ENCODE measurements at places on chromosomes 4 and X.

GRCh38 chrX:129930941-129931410, 25.0 kb downstream of the UTP14A start:
- no peak for DNase-seq

DNA sequence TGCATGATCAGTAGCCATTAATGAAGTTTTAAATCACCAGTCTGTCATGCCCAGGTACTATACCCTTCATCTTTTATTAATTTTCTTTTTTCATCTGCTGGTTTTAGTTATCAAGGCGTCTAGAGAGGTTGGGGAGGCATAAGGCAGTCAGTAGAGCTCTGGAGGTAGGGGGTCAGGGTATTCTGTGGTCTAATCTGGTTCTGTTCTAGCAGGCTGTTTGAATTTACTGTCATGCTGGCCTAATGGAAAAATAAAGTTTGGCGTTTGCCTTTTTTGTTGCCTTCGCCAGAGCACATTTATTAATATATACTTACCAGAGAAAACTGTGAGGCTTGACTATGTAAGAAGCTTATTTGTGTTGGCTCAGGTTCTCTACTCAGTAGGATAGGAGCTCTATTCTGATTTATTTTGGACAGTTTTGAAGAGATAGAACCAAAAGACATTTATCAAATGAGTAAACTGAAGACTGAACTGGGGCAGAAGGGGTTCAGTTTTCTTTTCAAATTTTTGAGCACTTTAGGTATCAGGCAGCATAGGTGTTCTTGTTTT, 46.9 kb downstream of the TMEM131L start:
- DNase-seq, result no peak

- DNase-seq, result peak; percentile 76
These were observed 15.2 kb downstream of the HSD17B11 start for GRCh38 chr4:87375719-87376291.

DNA sequence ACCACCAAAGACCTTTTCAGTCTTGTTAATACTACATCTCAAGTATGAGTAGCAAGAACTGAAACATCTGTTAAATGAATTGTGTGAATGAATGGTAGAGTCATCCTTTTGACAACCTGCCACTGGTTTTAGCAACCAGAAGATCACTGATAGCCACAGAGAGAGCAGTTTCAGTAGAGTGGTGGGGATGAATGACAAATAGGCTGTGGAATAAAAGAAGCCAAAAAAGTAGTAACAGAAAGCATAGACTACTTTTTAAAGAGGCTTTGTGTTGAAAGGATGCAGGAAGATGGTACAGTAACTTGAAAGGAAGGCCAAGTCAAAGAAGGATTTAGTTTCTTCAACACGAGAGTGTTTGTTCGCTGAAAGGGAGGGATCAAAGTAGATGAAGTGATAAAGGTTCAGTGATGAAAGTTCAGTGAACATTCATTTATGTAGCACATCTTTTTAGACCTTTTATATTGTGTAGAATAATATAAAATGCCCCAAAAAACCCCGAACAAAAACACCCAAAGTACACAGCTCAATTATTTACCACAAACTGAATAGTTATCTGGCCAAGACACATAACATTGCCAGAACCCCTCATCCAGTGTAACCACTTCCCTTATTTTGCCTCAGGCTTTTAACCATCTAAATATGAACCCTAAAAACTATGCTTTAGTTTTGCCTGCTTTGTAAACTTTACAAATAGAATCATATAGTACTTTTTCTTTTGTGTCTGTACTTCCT, 40.1 kb upstream of the EIF1AX start:
- no peak for DNase-seq

GRCh38 chr4:85673540-85673939, 198.6 kb downstream of the ARHGAP24 start:
- DNase-seq, result peak; percentile 20

- no peak for DNase-seq
These were observed 28.3 kb downstream of the CYTL1 start for GRCh38 chr4:4990857-4991540.

DNA sequence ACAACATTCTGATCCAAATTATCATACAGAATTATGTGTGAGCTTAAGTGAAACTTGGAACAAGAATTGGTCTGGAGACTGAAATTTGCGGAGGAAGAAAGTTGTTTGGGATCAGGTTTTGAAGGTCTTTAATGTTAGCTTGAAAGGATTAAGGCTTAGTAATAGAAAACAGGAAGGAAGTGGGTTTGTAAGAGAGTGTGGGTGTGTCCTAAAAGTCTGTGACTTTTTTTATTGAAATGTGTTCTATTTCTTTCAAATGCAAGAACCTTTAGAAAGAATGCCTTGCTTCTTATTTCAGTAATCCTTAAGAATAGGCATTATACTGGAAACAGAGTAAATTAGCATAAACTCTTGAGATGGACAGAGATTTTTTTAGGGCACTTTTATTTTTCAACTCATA, 198.0 kb downstream of the GALNTL6 start:
- DNase-seq, result no peak

- no peak for DNase-seq
These were observed 706 bp downstream of the CHIC1 start for GRCh38 chrX:73563738-73564068.

- DNase-seq, result no peak
These were observed 192.7 kb upstream of the LEF1 start for GRCh38 chr4:108361446-108361820.

DNA sequence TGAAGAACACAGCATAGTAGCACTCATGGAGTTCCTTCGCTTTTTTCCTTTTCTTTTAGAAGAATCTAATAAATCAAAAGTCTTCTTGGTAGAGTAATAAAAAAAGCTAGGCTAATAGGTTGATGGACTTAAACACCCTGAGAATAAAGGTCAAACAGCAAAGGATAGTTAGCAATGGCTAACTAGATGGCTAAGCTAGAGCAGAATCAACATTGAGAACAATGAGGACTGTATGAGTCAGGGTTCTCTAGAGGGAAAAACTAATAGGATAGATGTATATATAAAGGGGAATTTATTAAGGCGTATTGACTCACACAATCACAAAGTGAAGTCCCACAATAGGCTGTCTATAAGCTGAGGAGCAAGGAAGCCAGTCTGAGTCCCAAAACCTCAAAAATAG, 550.9 kb downstream of the GLUD2 start:
- DNase-seq, result no peak

- DNase-seq, result peak; percentile 46
These were observed 117.4 kb downstream of the ATRX start for GRCh38 chrX:77668391-77669237.

DNA sequence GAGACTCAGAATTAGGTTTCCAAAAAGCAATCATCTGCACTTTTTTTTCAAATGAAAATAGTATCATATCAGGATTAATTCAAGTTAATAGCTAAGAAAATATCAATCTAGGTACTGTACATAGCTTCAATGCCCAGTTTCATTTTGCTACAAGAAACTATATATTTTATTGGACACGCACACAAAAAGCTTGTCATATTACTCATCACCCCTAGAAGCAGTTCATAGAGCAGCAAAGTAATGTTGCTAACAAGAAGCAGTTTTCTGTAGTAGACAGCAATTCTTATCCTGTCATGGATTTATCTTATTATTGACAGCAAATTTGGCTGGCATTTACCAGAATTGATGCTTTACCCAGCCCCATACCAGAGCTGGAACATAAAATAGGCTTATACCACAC, 52.3 kb upstream of the LSM6 start:
- DNase-seq, result no peak

DNA sequence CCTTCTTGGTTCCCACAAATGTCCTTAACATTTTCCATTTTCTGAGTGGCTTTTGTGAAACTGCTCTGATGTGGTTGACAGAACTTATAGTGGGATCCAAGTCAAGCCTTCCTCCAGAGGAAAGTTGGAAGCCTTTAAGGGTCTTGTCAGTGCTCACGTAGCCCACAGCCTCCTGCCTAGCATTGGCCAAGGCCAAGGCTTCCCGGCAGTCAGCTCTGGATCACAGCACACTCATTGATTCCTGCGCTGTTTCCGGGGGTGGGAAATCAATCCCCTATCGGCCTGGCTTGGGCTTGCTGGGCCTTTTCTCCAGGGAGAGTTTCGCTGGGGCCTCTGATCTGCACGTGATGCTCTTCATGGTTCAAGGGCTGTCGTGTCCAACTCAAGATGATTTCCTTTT, 76.1 kb downstream of the SLC9A6 start:
- no peak for DNase-seq

GRCh38 chr4:37674439-37674838, 11.7 kb downstream of the RELL1 start:
- DNase-seq, result peak; percentile 77

GRCh38 chr4:73069338-73070073, at the start of gene COX18:
COX18 (minus strand) TSS chr4:73069716; CDS start chr4:73069649, 67 bp downstream.
- DNase-seq, result peak; percentile 99

- DNase-seq, result peak; percentile 45
These were observed 6.2 kb upstream of the IQSEC2 start for GRCh38 chrX:53287493-53288138.

DNA sequence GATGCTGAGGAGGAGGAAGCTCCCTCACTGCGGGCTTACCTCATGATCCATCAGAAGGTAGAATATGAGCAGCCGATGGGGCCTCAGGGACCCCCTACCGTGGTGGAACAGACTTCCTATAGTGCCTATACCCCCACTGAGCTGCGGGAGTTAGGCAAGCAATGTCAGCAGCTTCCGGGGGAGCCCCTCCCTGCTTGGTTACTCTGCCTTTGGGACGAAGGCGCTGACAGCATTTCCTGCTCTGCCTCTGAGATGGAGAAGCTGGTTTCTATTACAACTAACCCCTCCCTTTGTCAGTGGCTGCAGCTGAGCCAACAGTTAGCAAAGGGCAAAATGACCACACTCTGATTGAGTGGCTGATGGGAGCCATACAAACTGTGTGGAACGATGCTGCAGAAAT, 430.7 kb downstream of the IDS start:
- peak; percentile 52 for DNase-seq

- no peak for DNase-seq
These were observed 56.7 kb upstream of the WDR19 start for GRCh38 chr4:39125600-39125985.

DNA sequence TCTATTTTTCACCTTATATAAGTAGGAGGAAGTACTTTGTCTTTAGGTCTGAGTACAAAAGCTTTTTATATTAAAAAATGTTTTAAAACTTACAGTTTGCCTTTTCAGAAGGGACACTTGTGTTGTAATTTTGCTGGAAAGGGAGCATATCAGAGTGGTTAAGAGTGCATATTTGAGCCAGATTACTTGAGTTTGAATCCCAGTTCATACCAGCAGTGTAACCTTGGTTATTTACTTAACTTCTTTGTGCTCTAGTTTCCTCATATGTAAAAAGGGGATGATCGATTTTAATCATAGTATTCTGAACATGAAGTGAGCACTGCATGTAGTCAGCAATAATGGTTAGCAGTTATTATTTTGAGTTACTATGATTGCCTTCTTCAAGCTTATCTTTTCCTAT, 78.3 kb upstream of the SLC4A4 start:
- no peak for DNase-seq

DNA sequence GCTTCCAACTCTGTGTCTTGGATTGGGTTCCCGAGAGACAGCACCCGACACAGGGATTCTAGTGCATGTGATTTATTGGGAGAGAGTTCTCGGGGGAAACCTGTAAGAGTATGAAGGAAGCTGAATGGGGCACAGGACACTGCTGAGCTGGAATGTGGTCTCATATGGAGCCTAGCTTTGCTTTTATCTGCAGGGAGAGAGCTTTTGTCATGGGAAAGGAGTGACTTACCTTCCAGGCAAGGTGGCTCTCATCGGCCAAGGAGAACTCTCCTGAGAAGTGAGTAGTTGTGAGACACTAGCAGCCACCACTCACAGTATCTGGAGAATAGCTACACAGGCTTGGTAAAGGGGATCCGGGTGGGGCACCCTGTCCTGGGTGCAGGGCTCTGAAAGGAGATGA, 124.5 kb downstream of the NHS start:
- no peak for DNase-seq

- no peak for DNase-seq
These were observed 3.3 kb upstream of the CBR4 start for GRCh38 chr4:169013396-169013795.

Measured in suppressor macrophage treated with lipopolysaccharide for 1 hour (primary cell).